ENCODE measurements at places on chromosomes 1 and 21. TPM values are rescaled to one million over a fixed set of nuclear protein-coding genes. Genes with fewer than 3 reads are reported as not detected.
A peak's percentile ranks its signal among the peaks of the same experiment; 100 is the strongest.

- no peak overlapping the region for H3K4me3 ChIP-seq
- no peak for DNase-seq
- H3K27ac ChIP-seq, result no peak overlapping the region
- peaks cover 5% of the 10 kb centered on the region for H3K4me1 ChIP-seq
- H3K27me3 ChIP-seq, result no peaks in the 10 kb centered on the region
These were observed 39.3 kb upstream of the NLRP3 start for GRCh38 chr1:247376659-247377058.

OLIG2 gene
- not detected for total RNA-seq

- no peak overlapping the region for H3K4me3 ChIP-seq
- H3K4me1 ChIP-seq, result peaks cover 33% of the 10 kb centered on the region
- DNase-seq, result no peak
- H3K27me3 ChIP-seq, result no peaks in the 10 kb centered on the region
These were observed 4.2 kb upstream of the PLA2G2C start for GRCh38 chr1:20190256-20191160.

PGLYRP4 gene
- total RNA-seq, result not detected

HTR1D gene
- total RNA-seq, result 1.3 TPM

TRABD2B gene
- total RNA-seq, result 0.44 TPM

DNA sequence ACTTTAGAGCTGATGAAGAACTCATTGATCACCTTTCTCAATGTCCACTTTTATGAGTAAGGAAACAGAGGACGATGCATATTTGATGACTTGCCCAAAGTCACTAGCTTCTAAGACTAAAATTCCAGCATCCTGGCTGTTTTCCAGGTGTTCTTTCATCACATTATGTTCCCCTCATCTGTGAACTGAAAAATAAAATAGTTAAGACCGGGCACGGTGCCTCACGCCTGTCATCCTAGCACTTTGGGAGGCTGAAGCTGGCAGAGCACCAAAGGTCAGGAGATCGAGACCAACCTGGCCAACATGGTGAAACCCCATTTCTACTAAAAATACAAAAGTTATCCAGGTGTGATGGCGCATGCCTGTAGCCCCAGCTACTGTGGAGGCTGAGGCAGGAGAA is 297.5 kb downstream of the DUSP10 start:
- no peaks in the 10 kb centered on the region for H3K27me3 ChIP-seq
- DNase-seq, result no peak
- H3K4me3 ChIP-seq, result no peak overlapping the region
- no peak overlapping the region for H3K27ac ChIP-seq
- no peaks in the 10 kb centered on the region for H3K36me3 ChIP-seq

S100A11 gene
- total RNA-seq, result 541 TPM

DNA sequence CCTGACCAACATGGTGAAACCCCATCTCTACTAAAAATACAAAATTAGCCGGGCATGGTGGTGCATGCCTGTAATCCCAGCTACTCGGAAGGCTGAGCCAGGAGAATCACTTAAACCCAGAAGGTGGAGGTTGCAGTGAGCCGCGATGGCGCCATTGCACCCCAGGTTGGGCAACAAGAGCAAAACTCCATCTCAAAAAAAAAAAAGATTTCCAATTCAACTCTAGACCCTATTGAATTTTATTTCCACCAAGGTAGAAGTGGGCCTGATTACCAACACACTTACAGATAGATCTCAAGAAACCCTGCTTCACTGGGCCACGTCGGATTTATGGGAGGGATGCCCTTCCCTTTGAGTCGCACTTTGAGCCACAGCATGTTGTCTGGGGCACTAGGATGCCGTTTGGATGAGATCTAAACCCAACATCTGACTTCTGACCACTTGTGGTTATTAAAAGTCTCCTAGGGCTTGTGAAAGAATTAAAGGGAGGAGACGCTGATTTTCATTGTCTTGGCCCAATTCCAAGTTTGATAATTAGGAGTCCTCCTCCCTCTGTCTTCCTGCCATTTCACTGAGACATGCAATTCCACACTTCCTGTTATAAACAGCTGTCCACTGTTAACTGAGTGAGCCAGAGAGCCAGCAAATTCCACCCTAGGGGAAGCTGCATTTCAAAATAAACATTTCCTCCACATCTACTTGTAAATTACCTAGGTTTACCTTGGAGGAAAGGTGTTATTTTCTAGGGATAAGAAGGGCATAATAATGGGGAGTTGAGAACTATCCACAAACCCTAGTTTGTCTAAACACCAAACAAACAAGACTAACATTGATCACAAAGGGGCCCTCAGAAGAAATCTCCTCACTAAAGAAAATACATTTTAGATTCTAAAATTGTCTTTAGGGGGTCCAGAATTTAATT is 5.2 kb upstream of the RERE start:
- peak; percentile 93 for DNase-seq
- peak overlapping the region; percentile 17 for H3K27ac ChIP-seq
- no peak overlapping the region for H3K4me3 ChIP-seq

MCOLN2 gene
- total RNA-seq, result 11.7 TPM

DNA sequence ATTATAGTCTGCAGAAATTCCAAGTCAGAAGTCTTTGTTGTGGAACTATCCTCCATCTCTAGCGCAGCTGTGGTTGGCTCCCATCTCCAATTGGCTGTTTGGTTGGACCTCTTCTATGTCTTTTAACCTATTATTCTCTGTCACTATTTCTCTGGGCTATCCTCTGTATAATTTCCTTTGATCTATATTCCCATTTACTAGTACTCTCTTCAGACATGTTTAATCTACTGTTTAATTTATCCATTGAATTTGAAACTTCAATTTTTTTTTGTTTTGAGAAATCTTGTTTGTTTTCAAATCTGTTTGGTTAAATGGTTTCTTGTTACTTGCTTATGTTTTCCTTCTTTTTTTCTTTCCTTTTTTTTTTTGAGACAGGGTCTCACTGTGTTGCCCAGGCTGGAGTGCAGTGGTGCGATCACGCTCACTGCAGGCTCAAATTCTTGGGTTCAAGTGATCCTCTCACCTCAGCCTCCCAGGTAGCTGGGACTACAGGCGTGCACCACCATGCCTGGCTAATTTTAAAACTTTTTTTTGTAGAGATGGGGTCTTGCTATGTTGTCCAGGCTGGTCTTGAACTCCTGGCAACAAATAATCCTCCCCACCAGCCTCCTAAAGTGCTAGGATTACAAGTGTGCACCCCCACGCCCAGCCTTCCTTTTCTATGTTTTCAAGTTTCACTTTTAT is 28.1 kb downstream of the SOAT1 start:
- no peaks in the 10 kb centered on the region for H3K4me1 ChIP-seq
- no peaks in the 10 kb centered on the region for H3K27me3 ChIP-seq
- no peak overlapping the region for H3K27ac ChIP-seq

GRCh38 chr1:154772606-154773506 is 97.2 kb downstream of the KCNN3 start:
- no peaks in the 10 kb centered on the region for H3K4me1 ChIP-seq
- H3K27ac ChIP-seq, result no peak overlapping the region
- no peak overlapping the region for H3K4me3 ChIP-seq

GRCh38 chr1:248758352-248758751 is 2.8 kb upstream of the LYPD8 start:
- no peak overlapping the region for H3K27ac ChIP-seq
- DNase-seq, result no peak

GRCh38 chr1:43708002-43708410 is 670 bp downstream of the ST3GAL3 start:
- H3K4me1 ChIP-seq, result peaks cover 40% of the 10 kb centered on the region
- H3K4me3 ChIP-seq, result peak overlapping the region; percentile 83
- no peaks in the 10 kb centered on the region for H3K27me3 ChIP-seq
- H3K36me3 ChIP-seq, result peaks cover 16% of the 10 kb centered on the region

GJB5 gene
- total RNA-seq, result 8.1 TPM

RPE65 gene
- not detected for total RNA-seq

DNA sequence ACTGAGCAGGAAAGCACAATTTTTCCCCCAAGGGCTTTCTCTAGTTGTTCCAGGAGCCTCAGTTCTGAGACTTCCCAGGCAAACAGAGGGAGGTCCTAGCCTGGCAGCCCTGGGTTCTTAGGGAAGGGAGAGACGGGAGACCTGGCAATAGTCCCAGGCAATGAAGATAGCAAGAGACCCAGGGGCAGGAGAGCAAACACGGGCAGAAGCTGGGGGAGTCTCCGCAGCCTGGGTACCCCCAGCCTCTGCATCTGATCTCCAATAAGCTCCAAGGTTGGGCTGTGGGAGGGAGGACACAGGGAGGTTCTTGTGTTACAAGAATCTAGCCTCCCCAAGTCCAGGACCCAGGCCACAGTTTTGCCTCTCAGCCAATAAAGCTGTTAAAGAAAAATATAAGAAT is 2.4 kb downstream of the BLACAT1 start:
- no peak overlapping the region for H3K4me3 ChIP-seq
- H3K4me1 ChIP-seq, result peaks cover 26% of the 10 kb centered on the region
- H3K36me3 ChIP-seq, result no peaks in the 10 kb centered on the region
- peaks cover 58% of the 10 kb centered on the region for H3K27me3 ChIP-seq
- no peak for DNase-seq

DNA sequence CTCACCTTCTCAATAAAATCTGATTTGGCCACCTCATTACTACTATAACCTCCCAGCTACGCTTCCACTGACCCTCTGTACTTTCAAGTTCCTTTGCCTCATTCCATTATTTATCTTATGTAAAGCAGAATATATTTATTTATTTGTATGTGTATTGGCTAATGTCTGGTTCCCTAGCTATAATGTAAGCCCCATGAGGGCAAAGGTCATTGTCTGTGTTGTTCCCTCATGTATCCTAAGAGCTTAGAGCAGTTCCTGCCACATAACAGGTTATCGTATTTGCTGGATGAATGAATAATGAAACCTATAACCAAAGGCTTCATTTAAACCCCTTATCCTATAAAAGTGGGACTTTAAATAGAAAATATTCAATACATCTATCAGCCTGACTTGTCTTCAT is 77.9 kb upstream of the DPT start:
- no peaks in the 10 kb centered on the region for H3K4me1 ChIP-seq
- no peak overlapping the region for H3K27ac ChIP-seq

- H3K4me3 ChIP-seq, result peak overlapping the region; percentile 67
- peaks cover 15% of the 10 kb centered on the region for H3K4me1 ChIP-seq
- peak overlapping the region; percentile 62 for H3K27ac ChIP-seq
These were observed 734 bp downstream of the MED18 start for GRCh38 chr1:28329395-28330153.

OPN3 gene
- 45.5 TPM for total RNA-seq

DNA sequence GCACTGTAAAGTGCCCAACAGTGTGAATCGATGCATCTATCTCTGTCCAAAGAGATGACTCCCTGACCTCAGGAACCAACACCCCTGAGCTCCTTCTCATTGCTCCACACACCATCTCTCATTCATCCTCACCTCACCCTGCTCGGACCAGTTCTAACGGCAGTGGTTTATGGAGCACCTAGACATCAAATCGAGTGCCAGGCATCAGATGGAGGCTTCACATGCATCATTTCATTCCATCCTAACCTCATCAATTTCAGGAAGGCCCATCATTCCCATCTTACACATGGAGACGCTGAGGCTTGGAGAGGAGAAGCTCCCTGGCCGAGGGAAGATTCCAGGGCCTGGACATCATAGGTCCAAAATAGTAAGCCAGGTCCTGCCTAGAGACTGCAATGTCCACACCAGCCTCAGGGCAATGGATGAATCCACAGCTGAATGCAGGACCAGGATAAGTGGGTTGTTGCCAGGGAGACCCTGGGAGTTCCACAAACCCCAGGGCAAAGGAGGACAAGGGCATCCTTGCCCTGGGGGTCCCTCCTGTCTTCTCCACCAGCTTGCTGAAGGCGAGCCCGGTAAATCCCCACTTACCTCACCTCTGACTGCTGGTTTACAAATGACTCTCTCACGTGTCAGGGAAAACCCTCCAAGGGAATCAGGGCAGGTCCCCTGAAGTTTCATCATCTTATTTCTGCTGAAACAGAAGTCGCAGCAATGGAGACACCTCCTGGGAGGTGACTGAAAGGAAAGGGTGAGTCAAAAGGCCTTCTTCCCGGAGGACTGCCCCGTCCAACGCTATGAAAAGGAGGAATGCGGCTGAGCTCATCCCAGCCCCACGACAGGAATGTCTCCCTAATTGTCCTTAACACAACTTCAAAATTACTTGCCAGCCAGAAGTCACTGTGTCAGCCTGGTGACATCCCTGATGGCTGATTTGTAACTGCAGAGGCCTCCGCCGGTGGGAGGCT is 9.0 kb upstream of the IFFO2 start:
- H3K27me3 ChIP-seq, result no peaks in the 10 kb centered on the region
- no peak overlapping the region for H3K4me3 ChIP-seq
- peaks cover 14% of the 10 kb centered on the region for H3K4me1 ChIP-seq
- H3K27ac ChIP-seq, result no peak overlapping the region
- peak; percentile 48 for DNase-seq

DNA sequence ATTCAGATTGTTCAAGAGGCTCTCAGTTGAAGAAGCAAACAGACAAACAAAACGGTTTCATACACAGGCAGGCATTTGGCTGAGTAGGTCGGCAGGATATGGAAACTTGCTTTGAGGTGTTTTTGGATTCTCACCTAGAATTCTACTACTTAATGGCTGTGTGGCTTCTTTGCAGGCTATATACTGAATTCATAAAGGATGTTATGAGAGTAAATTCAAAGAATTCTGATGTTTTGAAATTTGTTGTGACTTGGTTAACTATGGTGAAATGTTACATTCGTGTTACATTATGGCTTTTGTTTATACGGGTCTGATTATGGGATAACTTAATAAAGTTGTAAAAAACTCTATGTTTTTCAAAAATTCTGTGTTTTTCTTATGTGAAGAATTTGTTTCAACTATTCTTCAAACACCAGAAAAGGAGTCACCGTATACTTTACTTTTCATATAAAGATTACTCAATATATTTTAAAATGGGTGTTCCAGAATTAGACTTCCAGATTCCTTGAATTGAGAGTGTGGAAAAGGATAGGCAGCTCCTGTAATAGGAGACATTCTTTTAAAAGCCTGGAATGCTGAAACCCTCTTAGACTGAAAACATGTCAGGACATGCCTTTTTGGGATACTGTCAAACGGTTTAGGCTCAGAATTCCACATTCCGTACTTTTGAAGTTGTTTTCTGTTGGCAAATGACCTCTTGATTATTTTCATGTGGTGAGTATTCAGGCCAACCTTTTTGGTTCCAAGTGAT is 8.2 kb upstream of the IRF2BP2 start:
- no peaks in the 10 kb centered on the region for H3K27me3 ChIP-seq
- no peaks in the 10 kb centered on the region for H3K36me3 ChIP-seq
- H3K4me1 ChIP-seq, result peaks cover 32% of the 10 kb centered on the region
- no peak overlapping the region for H3K27ac ChIP-seq
- no peak overlapping the region for H3K4me3 ChIP-seq

- H3K4me1 ChIP-seq, result peaks cover 42% of the 10 kb centered on the region
- H3K4me3 ChIP-seq, result peak overlapping the region; percentile 95
- H3K27ac ChIP-seq, result peak overlapping the region; percentile 60
- H3K36me3 ChIP-seq, result no peaks in the 10 kb centered on the region
These were observed 300 bp downstream of the USP24 start for GRCh38 chr1:55214934-55215193.

GRCh38 chr1:3312310-3312897 is 142.1 kb upstream of the ARHGEF16 start:
- H3K4me3 ChIP-seq, result no peak overlapping the region
- H3K4me1 ChIP-seq, result peaks cover 10% of the 10 kb centered on the region
- peaks cover 43% of the 10 kb centered on the region for H3K27me3 ChIP-seq
- no peak overlapping the region for H3K27ac ChIP-seq
